ENCODE measurements at places on chromosomes 7 and 10.

GRCh38 chr7:35781200-35781701, 19.6 kb upstream of the SEPTIN7 start:
- DNase-seq: no peak

- DNase-seq: no peak
These were observed 166.6 kb downstream of the KIAA1217 start for GRCh38 chr10:24375510-24375909.

DNA sequence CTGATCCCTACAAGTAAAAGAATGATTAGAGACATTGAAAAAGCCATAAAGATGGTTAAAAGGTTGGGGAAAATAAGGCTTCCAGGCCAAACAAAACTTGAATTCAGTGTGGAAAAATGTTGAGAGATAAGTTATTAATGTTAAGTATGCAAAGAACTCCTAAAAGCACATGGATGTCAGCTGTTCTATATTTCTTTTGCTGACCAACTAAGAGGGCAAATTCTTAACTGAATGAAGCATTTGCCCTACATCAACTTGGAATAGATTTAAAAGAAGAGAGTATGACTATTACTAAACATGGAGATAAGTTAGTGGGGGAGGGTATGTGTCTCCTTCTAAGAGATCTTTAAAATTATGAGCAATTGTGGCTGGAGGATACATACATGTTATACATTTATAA, 124.8 kb downstream of the KIAA1217 start:
- no peak for DNase-seq

- no peak for DNase-seq
These were observed 166.8 kb downstream of the ADARB2 start for GRCh38 chr10:1570416-1571051.

Measured in Right ventricle myocardium superior (tissue), 1 donor.